Cortex of kidney (tissue), 1 donor: ENCODE measurements at places on chromosomes 12 and 14.

DNA sequence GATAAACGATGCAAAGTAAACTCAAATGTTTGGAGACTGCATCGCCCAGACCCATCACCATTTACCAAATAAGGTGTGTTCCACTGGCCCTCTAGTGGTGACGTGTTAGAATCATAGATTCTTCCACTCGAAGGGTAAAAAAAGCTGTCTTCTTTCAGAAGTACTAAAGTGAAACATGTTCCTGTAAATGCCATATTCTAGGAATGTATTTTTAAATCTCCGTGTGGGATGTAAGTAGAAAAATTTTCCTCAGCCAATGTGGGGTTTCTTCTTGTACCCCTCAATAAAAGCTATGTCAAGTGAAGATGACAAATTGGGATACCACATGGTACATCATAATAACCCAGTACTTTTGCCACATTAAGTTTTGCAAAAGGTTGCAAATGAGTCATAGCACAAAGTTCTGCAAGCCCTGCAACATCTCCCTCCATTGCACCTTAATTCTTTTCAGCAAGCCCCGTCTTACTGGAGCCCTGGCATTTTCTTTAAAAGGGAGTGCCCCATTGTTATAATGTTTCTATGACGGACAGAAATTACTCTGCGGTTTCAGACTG lies 100.8 kb downstream of the CCER1 start:
- DNase-seq, result no peak

DNA sequence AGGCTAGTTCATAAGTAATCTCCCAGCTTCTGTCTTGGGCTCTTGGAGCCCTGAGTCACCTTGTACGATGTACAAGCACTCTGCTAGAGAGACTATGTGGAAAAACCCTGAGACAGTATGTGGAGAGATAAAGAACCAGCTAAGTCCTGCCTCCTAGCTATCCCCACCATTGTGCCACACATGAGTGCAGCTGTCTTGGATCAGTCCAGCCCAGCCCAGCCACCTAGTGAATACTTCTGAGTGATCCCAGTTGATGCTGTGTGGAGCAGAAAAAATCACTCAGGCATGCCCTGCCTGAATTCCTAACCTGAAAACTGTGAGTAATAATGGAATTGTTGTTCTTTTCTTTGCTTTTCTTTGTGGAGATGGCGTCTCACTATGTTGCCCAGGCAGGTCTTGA lies 5.1 kb upstream of the SERPINA6 start:
- DNase-seq, result no peak

- DNase-seq, result no peak
These were observed 15.1 kb upstream of the DRAM1 start for GRCh38 chr12:101862245-101862644.

DNA sequence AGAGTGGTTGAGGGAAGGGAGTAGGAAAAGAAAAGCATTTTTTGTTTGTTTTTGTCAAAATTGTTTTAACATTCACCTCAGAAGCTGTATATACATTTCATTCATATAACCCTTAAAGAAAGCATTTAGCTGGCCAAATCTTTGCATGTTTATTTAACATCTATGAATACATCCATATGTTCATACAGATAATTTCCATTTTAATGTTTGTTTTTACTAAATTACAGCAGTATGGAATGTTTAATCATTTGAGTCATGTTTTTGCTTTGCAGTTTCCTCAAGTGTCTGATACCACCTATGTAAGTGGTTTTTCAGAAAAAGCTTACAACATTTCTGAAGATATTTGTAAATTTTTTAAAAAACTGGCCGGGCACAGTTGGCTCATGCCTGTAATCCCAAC lies 84.3 kb upstream of the ATF1 start:
- DNase-seq, result no peak

GRCh38 chr12:72191761-72192160 lies 80.4 kb upstream of the TRHDE start:
- DNase-seq, result no peak

GRCh38 chr14:50057331-50057730 lies 59.0 kb downstream of the VCPKMT start:
- no peak for DNase-seq

GRCh38 chr12:111600205-111600642 lies 1.1 kb upstream of the ATXN2 start:
- DNase-seq, result no peak

- no peak for DNase-seq
These were observed 4.7 kb downstream of the TTC8 start for GRCh38 chr14:88829188-88829587.

GRCh38 chr14:89826596-89826995 lies 127.9 kb downstream of the EFCAB11 start:
- no peak for DNase-seq

DNA sequence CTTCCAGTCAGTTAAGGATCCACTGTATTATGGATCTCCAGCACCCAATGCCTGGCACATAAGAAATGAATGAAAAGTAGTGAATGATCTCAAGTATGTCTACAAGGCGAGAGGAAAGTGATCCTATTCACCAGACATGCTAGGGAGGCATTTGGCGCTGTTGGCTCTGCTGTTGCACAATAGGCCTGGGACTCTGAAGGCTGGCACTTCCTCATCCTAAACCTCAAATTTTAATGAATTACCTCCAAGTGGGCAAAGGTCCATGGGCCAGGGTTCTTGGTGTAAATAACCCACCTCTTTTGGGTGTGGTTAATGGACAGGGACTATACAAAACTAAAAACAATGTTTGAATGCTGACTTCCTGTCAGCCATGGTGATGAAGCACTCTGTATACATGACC lies 173.4 kb upstream of the PZP start:
- DNase-seq, result no peak

DNA sequence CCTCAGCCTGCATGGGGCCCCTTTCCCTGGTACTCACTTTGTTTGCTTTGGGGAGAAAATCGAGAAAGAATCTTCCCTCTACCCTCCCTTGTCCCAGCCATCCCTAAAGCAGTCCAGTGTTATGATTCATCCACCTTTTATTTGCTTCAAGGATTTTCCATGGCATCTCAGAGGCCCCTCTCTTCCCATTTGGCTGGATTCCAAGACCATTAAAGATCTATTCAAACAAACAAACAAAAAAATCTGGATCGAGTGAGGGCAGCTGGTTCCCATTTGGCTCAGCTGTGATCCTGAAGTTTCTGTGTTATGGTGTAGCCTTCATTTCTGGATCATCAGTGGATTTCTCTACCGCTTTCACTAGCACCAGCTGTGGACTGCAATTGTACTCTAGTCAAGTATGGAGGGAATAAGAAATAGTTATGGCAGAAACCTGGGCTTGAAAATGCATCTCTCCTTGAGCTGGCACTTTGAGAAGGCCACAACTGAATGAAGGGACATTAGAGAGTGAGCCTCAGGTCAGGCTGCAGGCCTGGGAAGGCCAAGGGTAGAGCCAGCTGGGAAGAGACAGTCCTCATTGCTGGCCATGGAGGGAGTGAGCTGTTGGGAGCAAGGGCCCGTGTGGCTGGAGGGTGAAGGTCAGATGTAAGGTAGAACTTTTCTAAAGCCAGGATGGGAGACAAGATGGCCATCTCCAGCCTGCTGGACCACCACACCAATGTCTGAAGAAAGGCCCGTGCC lies 13.7 kb downstream of the KRT71 start:
- no peak for DNase-seq

- no peak for DNase-seq
These were observed 18.6 kb downstream of the LGMN start for GRCh38 chr14:92729634-92730358.

GRCh38 chr14:75025082-75025481 lies 22.4 kb downstream of the EIF2B2 start:
- DNase-seq, result no peak

DNA sequence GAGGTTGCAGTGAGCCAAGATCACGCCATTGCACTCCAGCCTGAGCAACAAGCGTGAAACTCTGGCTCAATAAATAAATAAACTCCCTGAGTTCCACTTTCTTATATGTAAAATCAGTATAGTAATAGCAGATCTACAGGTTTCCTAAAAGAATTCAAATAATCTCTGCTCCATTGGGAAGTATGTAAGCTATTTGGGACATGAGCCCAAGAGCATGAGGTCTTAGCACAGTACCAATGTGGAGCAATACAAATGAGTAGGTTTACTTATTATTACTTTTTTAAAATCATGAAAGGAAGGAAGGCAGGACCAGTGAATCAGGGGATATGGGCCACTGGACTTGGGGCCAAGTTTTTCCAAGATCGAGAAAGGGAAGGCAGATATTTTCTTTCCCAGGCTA lies 216.9 kb upstream of the DIO2 start:
- no peak for DNase-seq
